ENCODE measurements at places on chromosomes 7 and 10.
A peak's percentile ranks its signal among the peaks of the same experiment; 100 is the strongest.

GRCh38 chr10:60169111-60169510 lies 220.6 kb downstream of the ANK3 start:
- DNase-seq: no peak

GRCh38 chr7:52064493-52064892 lies 747.9 kb upstream of the COBL start:
- DNase-seq: no peak

GRCh38 chr7:155531681-155532080 lies 14.7 kb downstream of the CNPY1 start:
- DNase-seq: peak; percentile 7

- no peak for DNase-seq
These were observed 21.4 kb upstream of the RAPGEF5 start for GRCh38 chr7:22378199-22378980.

- DNase-seq: no peak
These were observed 249.8 kb upstream of the HPS1 start for GRCh38 chr10:98696516-98696915.

- no peak for DNase-seq
These were observed 16.9 kb downstream of the ZNF713 start for GRCh38 chr7:55903985-55904759.

DNA sequence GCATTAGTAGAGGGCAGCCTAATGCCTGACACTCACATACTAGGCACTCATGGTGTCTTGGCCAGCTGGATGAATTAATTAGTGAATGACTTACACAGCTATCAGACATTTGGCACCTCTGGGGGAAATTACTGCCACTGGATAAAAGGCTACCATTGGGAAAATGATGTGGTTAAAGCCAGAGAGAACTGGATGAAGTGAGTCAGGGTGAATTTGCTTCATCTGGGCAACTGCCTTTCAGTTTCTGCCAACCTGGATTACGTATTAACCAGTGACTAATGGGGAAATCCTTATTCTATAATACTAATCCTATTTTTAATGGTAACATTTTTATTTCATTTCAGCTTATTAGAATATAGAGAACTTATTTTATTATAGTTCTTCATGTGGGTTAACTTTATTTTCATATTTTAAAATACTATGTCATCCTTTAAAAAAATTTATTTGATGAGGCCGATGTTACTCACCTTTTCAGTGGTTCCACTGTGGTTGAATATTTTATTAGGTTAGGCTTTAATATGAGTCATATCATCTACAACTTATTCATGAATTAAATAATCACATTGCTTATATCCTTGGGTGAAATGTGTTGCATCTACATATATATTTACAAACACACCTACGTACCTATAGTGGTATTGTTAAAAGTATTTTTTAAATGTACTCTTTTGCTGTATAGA lies 85.6 kb upstream of the CAPZA2 start:
- DNase-seq: no peak

- DNase-seq: no peak
These were observed 60.5 kb downstream of the SORBS1 start for GRCh38 chr10:95500649-95501048.

- no peak for DNase-seq
These were observed 8.4 kb upstream of the CDK14 start for GRCh38 chr7:90587766-90588165.

- DNase-seq: no peak
These were observed 719.0 kb downstream of the GRM8 start for GRCh38 chr7:126533715-126534114.

DNA sequence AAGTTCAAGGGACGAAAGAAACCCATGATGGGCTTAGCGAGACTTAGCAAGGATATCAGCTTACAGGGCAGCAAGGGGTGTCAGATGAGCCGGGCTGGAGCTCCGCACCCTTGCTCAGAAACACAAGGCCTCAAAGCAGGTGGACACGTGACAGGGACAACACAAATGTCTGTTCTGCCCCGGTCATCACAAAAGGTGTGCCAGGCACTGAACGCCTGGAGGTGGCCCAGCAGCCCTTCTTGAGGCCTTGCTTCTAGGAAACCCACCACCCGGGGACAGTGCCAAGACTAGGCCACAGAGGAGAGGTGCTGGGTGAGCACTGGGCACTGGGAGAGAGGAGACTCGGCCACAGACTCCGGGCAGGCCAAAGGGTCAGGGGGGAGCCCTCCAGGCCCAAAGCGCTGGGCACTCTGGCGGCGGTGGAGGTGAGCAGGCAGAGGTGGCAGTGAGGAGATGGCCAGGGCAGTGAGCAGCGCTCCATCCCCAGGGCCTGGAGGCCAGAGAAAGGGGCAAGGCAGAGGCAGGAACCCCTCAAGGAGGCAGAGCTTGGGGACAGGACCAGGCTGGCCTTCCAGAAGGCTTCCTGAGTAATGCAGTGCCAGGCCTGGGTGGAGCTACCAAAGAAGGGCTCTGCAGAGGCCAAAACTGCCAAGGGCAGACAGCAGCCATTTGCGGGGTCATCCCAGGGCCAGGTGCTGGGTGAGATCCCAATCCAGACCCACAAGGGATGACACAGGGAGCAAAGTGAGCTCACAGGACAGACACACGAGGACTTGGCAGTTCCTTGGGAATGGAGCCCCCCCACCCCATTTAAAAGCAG lies 22.7 kb downstream of the EBF3 start:
- DNase-seq: no peak

GRCh38 chr7:66641526-66641871 lies 12.8 kb downstream of the KCTD7 start:
- DNase-seq: no peak

DNA sequence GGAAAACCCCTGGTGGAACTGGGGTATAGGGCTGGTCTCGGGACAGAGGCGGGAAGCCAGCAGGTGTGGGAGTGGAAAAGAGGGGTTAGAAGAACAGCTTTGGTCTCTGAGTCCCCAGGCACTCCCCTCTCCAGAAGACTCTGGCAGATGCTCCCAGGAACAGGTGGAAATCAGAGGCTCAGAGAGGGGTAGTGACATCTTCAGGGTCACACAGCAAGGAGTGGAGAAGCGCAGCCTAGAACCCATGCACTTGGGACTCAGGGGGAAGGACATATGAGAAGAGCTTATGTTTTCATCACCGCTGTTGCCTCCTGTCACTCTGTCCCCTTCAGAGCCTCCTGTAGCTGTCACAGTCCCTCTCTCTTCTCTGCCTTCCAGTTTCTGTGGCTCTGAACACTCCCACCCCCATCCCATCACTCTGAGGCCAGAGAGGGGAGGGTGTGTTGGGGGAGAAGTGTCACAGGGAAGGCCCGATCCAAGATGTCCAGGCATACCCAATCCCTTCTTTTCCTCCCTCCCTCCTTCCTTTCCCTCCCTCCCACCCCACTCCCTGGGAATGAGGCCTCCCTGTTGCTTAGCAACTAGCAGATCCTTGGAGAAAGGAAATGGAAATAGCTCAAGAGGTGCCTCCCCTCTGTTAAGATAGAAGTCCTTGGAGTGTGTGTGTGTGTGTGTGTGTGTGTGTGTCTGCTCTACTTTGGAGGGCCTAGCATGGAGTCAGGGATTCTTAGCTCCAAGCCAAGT lies 32.0 kb downstream of the SRRM3 start:
- DNase-seq: no peak

- no peak for DNase-seq
These were observed 25.0 kb upstream of the PPA1 start for GRCh38 chr10:70258216-70258615.

DNA sequence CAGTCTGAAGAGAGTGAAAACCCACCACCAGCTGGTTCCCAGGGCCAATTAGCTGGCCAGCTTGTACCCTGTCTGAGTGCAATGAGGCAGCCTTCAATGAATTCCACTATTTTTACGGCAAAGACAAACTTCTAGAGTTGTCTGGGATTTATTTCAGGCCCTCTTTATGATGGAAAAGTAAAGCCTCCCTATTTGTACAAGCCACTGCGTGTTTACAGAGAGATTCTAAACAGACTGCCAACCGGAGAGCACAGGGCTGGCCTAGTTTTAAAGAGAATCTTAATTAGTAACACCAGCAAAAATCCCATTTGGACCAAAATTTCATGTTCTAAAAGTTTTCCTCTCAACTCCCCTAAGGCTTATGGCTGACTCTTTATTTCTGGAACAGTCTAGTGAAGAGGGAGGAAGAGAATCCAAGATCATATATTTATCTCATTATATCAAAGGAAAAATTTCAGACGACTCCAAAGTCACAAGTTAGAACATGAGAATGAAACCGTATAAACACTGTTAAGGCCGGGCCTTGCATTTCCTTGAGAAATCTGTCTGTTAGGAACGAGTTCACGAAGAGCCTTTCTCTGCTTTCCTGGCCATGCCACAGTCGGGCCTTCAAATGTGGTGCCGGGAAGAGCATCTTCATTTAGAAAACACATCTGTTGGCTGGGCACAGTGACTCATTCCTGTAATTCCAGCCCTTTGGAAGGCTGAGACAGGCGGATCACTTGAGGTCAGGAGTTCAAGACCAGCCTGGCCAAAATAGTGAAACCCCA lies 724.6 kb upstream of the NRP1 start:
- no peak for DNase-seq

DNA sequence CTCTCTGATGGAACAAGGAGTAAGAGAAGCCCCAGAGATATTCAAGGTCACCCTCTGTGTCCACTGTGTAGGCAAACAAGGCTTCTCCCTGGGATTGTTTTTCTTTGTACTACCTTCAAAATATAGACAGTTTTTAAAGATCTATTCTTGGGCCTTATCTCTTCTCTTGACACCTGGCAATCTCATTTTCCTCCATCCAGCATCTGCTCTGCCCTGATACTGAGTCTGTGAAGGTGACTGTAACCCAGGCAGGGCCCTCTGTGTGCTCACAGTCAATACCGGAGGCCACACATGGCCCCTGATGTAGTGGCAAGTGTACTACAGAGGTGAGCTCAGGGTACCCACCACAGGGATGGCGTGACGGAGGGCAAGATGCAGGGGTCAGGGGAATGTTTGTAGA lies 221.1 kb downstream of the SNX10 start:
- no peak for DNase-seq

GRCh38 chr10:133318494-133319127 lies 9.9 kb downstream of the ZNF511 start:
- peak; percentile 77 for DNase-seq

DNA sequence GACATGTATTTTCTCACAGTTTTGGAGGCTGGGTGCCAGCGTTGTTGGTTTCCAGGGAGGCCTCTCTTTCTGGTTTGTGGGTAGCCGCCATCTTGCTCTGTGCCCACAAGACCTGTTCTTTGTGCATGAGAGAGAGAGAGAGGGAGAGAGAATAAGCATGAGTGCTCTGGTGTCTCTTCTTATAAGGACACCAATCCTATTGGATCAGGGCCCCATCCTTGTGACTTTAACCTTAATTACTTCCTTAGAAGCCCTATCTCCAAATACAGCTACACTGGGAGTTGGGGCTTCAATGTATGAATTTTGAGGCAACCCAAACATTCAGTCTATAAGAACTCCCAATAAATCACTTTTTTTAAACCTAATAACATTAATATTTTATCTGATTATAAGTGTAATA lies 114.6 kb downstream of the PARP12 start:
- no peak for DNase-seq

DNA sequence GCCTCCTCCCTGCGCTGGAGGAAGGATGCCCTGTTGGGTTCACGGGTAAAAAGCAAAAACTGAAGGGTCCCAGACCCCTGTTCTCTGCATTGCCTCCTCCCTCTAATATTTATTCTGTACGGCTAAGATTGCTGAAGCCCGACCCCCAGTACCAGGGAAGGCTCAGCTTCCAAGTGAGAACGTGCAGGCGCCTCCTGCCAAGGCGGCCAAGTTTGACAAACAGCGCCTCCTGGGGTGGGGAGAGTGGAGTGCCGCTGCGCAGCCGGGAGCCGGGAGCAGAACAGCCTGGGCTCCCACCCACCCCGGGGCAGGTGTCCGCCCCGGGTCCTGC lies 4.7 kb upstream of the EBF3 start:
- DNase-seq: no peak

GRCh38 chr7:38198366-38198765 lies 20.3 kb downstream of the STARD3NL start:
- DNase-seq: no peak

DNA sequence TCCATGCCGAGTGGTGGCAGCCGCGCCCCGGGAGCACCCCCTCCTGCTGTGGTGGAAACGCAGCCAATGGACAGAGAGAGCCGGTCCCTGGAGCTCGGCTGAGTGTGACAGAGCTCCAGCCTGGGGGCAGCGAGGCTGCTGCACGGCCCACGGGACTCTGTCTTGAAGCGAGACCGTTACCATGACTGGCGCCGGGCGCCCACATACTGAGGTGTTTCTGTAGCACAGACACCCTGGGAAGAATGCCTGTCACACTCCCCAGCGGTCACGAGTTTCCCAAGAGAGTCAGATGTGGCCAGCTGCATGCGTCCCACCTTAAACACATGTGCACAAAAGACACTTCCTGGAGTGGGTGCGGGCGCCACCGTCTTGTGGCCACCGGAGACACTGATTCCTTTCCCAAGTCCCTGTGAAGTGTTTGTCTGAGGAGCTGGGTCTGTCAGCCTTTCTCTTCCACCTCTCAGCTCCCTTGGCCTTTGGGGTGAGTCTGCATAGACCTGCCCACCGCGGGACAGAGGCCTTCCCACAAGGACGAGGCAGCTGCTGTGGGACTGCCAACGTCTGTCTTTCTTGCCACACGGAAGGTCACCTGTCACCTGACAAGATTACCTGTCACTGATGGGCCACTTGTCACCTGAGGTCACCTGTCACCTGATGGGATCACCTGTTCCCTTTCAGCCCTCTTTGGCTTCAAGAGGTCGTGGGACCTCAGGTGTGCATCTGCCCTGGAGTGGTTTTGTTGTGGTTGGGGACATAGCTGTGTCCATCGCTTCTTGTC lies 94.6 kb downstream of the DNAJB6 start:
- DNase-seq: no peak

- no peak for DNase-seq
These were observed 195.4 kb downstream of the BAMBI start for GRCh38 chr10:28872587-28873165.

GRCh38 chr10:22341190-22341925 lies 3.9 kb upstream of the SPAG6 start:
- no peak for DNase-seq

DNA sequence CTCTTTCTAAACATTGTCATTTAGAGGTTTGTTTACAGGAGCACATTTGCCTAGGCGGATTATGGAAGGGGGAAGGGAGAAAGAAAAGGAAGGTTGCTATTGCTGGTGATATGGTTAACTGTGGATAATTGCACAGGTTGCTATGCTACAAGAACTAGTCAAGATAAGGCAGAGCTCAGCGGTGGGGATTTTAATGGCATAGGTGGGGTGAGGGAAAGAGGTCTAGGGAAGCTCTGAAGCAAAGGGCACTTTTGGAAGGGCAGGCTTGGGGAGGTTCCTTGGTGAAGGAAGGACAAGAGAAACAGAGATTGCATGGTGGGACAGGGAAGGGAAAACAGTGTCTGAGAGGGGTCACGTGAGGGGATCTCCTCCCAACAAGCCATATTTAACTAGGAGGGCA lies 19.5 kb downstream of the HYAL4 start:
- DNase-seq: no peak

- no peak for DNase-seq
These were observed 28.6 kb downstream of the SEC61A2 start for GRCh38 chr10:12158111-12158510.

- DNase-seq: no peak
These were observed 2.3 kb upstream of the MIOS start for GRCh38 chr7:7564323-7564780.

- no peak for DNase-seq
These were observed 136.0 kb downstream of the MGMT start for GRCh38 chr10:129602938-129603535.

- no peak for DNase-seq
These were observed 1.1 kb downstream of the ZNF32 start for GRCh38 chr10:43647576-43647975.
